ENCODE measurements at places on chromosomes 1 and 21.

DNA sequence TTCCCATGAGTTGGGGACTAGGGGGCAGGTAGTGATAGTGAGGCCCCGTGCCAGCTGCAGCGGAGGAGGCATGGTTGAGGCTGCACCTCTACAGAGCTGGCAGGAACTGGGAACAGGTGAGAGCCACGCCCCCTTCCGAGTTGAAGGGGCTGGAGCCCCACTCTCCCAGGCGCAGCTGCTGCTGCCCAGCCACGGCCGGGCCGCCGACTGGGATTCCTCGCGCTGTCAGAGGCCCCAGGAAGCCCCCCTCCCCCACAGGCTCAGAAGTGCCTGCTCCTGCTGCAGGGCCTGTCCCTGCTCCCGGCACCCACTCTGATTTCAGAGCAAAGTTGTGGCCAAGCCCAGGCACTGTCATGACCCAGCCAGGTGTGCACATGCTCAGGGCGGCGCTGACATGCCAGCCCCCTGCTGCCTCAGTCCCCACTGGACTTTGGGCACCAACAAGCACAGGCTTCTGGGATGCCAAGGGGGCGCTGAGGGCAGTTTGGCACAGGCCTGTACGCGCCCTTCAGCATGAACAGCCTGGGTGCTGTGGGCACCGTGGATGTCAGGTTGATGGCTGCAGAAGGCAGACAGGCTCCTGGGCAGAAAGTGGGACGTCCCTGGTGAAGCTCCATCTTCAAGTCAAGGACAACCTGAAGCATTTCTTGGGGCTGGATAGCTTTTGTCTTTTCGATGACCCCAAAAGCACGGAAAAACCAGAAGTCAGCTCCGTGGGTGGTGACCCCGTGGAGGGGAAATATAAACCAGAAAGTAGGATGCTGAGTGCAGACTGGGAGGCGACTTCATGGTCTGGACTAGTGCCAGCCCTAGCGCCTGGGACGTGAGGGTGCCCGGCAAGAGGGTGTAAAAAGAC is 121.5 kb downstream of the SIM2 start:
- no peak for DNase-seq

DNA sequence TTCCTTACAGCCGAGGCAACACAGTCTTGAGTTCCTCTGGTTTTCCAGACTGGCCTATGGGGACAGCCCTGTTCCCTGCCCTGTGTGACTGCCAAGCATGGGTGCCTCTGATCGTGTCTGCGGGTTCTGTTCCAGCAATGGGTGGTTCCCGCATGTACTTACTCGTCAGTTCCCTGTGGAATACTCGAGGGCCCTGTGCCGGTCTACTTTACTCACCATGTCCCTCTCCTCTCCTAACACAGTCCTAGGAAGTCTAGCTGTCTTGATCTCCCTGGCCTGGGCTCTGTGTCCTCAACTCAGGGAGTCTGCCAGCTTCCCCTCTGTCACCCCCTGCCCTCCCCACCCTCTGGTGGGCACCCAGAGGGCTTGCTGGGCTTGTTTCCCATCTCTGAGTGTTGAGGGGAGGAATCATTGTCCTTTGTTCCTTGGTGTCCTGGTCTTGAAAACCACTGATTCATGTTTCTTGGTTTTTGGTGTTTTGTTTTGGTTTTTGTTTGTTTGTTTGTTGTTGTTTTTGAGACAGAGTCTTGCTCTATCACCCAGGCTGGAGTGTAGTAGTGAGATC is 36.0 kb downstream of the TRAPPC10 start:
- DNase-seq = no peak

- peak; percentile 19 for DNase-seq
Measured at GRCh38 chr1:219066631-219067349, 106.9 kb upstream of the LYPLAL1 start.

GRCh38 chr1:100860397-100860991 is 34.1 kb downstream of the EXTL2 start:
- no peak for DNase-seq

GRCh38 chr1:202979459-202979858 is 12.4 kb upstream of the CYB5R1 start:
- DNase-seq = no peak

- DNase-seq = no peak
Measured at GRCh38 chr1:3431266-3431665, 23.2 kb upstream of the ARHGEF16 start.

- no peak for DNase-seq
Measured at GRCh38 chr1:99305626-99306025, 41.3 kb downstream of the PLPPR4 start.

- DNase-seq = no peak
Measured at GRCh38 chr1:44347280-44347679, 7.8 kb downstream of the ERI3 start.

- no peak for DNase-seq
Measured at GRCh38 chr21:14836950-14837349, 227.8 kb downstream of the NRIP1 start.

- no peak for DNase-seq
Measured at GRCh38 chr1:31488528-31488927, 75.5 kb downstream of the SERINC2 start.

DNA sequence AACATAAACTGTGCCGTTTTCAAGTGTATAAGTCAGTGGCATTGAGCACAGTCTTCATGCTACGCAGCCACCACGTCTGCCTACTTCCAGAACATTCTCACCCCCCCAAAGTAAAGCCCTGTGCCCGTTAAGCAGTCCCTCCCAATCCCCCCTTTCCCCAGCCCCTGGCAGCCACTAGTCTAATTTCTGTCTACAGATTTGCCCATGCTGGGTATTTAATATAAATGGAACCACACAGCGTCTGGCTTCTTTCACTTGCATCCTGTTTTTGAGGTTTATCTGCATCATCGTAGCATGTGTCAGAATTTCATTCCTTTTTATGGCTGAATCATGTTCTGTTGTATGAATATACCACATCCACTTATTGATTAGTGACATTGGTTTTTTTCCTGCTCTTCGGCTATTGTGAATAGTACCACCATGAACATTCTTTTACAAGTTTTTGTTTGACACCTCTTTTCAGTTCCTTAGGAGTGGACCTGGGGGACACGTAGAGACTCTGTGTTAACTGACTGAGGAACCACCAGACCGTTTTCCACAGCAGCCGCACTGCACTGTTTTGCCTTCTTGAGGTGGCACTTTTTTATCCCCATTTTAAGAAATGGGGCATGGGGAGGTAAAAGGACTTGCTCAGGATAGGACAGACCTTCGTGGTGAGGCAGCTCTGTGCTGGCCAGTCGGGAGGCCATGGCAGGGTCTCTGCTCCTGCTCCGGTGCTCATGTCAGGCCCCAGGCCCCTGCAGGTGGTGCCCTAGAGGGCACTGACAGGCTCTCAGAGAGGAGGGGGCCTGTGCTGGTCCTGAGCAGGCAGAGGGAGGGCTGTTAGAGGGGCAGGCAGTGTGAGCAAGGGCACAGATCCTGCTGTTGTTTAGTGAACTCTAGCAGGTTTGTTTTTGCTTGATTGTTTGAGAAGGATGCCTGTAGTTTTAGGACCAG is 123.8 kb downstream of the PCBP3 start:
- no peak for DNase-seq

- no peak for DNase-seq
Measured at GRCh38 chr1:247241691-247242090, 14.2 kb upstream of the VN1R5 start.

- DNase-seq = no peak
Measured at GRCh38 chr21:44356636-44357035, 3.2 kb downstream of the TRPM2 start.

All from small intestine (tissue), 16 donors.